Brain pericyte (primary cell): ENCODE measurements at places on chromosomes 12 and 14.

DNA sequence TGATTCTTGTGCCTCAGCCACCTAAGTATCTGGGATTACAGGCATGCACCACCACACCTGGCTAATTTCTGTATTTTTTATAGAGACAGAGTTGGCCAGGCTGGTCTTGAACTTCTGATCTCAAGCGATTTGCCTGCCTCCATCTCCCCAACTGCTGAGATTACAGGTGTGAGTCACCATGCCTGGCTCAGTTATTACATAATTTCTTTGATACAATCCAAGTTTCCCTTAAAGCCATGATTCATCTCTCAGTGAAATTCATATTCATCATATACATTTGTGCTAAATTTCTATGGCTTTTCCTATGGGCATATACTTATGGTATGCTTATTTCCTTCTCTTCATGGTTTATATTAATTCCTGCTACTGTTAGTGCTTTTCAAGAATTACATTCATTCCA is 29.1 kb upstream of the PZP start:
- DNase-seq = no peak

DNA sequence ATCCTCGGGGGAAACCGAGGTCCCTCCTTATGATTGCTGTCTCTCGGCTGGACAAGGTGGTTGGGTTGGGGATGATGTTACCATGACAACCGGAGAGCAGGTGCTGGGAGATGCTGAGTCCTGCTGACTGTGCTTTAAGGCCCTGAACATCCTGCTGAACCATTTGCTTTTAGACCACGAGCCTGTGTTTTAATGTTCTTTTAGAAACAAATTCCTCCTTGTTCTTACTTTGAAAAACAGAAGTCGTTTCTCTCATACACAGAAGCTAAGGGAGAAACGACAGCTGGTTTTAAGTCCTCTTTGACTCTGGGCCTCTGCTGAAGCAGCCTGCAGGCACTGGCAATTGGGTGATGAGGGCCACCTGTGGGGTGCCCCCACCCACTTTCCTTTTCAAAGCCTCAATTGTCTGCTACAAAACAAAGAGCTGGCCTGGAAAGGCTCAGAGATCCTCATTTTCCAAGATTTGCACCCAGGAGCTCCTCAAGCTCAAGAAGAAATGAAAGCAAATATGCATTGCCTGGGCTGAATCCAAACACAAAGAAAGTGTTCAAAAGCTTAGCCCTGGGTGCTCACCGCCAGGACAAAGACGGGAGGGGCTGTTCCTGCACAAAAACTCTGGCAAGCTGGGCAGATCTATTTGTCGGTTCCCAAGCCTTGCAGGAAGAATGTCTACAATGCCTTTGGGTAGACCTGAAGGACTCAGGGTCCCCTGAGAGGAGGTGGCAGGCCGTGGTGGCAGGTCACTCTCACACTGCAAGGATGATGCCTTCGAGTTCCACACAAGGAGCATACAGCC is 90.0 kb upstream of the CLMN start:
- DNase-seq = no peak

- DNase-seq = no peak
Observed at GRCh38 chr12:6302621-6303020, 7.9 kb upstream of the PLEKHG6 start.

- DNase-seq = no peak
Observed at GRCh38 chr12:95266254-95266653, 48.6 kb downstream of the VEZT start.

GRCh38 chr14:54108481-54109471 is 152.2 kb upstream of the BMP4 start:
- DNase-seq = peak; percentile 5

- no peak for DNase-seq
Observed at GRCh38 chr14:99538733-99539132, 57.5 kb downstream of the CCNK start.

DNA sequence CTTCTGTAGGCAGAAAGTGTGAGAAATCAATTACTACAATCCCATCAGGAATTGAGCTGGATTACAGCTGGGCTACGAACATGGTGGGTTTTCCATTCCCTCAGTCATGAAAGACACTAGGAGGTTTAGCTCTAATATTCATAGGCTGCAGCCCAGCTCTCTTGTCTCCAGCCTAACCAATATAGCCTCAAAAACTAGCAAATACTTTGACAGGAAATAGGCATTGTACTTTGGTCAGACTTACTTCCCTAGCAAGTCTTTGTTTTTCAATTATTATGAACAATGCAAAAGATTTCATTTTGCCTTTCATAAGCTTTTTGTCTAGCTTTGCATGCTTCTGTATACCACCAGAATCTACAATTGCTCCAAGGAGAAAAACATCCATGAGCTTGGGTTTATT is 296.2 kb downstream of the GPHN start:
- DNase-seq = no peak

DNA sequence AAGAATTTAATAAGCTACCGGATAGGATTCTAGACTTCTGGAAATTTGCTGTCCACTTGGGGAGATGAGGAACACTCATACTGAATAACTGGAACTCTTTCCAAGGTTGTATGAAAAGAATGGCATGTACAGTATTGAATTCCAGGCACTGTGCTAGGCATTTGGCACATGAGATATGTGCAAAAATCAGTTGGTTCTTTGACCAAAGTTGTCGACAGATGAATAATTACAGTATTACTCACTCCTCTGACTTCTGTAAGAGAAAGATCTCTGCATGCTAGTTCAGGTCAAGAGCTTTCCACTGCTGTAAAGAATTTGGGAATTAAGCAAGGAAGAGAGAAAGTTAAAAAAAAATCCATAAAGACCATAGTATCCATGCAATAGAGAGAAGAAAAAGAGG is 764.7 kb downstream of the BCL11B start:
- DNase-seq = no peak

- no peak for DNase-seq
Observed at GRCh38 chr12:70449074-70449752, 83.1 kb downstream of the KCNMB4 start.

DNA sequence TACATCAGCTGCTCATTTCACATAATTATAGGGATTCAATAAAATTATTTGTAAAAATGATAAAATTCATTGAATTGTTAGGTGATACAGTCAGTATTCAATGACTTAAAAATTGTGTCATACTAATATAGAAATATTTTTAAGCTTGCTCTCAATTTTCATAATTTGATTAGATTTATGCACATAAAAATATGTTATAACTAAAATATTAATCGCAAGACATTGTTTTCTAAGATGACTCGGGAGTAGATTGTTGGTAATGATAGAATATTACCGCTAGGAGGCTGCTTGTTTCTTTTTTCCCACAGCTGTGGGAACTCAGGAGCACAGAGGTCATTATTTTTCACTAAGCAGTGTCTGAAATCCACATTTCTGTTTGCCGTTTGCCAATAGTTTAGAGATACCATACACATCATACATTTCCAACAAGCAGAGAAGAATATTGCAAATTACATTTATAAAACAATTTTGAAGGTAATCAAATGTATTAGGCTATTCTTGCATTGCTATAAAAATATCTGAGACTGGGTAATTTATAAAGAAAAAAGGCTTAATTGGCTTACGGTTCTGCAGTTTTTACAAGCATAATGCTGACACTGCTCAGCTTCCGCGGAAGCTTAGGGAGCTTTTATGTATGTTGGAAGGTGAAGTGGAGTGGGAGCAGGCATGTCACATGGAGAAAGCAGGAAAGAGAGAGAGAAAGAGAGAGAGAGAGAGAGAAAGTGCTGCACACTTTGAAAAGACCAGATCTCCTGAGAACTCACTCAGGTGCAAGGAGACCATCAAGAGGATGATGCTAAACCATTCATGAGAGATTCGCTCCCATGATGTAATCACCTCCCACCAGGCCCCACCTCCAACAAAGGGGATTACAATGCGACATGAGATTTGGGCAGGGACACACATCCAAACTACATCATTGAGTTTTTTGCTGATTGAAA is 9.2 kb downstream of the CD69 start:
- no peak for DNase-seq

DNA sequence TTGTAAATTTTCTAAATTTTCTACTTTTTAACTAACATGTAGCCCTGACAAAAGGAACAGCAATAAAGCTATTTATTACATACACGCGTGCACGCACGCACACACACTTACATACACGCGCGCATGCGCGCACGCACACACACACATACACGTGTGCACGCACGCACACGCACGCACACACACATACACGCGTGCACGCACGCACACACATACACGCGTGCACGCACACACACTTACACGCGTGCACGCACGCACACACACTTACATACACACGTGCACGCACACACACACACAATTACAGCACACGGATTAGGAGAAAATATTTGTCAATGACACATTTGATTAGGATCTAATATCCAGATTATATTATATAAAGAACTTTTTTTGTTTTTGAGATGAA is 27.9 kb downstream of the DHX37 start:
- no peak for DNase-seq

DNA sequence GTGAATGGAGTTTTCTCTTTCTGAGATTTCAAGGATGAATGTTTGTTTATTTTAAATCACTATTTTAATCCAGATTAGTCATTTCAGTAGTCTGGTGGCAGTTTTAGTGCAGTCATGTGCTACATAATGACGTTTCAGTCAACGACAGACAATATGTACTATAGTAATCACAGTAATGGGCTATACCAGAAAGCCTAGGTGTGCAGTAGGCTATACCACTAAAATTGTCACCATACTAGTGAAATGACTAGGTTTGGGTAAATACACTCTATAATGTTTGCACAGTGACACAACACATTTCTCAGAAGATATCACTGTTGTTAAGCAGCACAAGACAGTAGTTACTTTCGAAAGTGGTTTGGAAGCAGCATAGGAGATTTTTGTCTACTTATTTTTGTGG is 203.1 kb downstream of the ETNK1 start:
- no peak for DNase-seq

- DNase-seq = no peak
Observed at GRCh38 chr14:33758547-33758946, 192.3 kb downstream of the EGLN3 start.

DNA sequence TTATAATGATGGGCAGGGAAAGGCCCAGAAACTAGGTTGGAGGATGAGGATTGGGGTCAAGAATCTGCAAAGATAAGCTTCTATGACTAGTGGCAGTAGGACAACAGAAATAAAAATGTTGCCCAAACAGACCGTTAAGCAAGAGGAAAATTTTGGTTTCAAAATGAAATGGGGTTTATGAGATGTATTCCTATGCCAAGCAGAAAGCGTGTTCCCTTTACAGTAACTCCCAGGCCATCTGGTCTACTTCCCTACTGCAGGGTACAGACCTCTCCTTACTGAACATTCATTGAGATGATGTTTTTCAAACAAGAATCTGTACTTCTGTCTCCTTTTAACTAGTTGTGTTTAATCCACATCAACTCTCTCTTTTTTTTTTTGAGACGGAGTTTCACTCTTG is 20.4 kb upstream of the TMEM229B start:
- no peak for DNase-seq

GRCh38 chr14:24943024-24943423 is 106.9 kb downstream of the STXBP6 start:
- no peak for DNase-seq

- DNase-seq = no peak
Observed at GRCh38 chr14:81971911-81972310, 438.3 kb upstream of the SEL1L start.

- DNase-seq = no peak
Observed at GRCh38 chr12:9961106-9961505, 10.1 kb upstream of the CLEC12A start.

DNA sequence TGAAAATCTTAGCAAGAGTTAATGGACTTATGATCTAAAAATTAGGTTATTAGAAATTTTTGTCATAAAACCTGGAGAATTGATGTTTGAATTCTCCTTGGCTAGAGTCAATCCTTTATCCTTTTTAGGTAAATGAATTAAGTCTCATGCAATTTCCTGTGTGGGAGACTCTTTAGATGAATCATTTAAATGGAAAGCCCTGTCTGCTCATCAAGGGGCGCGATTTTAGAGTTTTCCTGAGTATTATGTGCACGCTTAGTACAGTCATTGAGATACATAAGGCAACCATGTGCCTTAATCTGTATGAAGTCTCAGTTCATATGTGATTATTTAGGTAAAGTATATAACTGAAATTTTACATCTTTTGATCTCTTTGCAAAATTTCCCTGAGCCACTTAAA is 974.7 kb downstream of the NRXN3 start:
- no peak for DNase-seq

GRCh38 chr12:204261-204678 is 9.7 kb downstream of the SLC6A12 start:
- DNase-seq = no peak

- no peak for DNase-seq
Observed at GRCh38 chr14:32913725-32914124, 25.0 kb upstream of the NPAS3 start.

DNA sequence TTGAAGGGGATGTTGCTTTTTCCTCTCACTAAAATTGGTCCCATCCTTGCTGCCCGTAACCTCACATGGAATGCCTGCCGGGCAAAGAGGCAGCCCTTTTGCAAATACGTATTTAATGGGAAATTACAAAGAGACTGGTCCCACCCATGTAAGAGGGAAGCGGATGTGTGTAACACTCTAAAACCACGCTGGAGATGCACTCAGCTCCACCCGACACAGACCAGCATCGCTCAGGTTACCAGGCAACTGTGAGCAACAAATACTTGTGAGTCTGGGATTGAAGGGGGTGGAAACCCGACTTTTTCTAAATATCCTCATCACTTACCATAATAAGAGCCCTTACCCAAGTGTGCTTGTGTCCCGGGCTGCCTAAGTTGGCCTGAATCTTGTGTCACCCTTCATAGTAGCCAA is 47.7 kb downstream of the ELK3 start:
- no peak for DNase-seq

DNA sequence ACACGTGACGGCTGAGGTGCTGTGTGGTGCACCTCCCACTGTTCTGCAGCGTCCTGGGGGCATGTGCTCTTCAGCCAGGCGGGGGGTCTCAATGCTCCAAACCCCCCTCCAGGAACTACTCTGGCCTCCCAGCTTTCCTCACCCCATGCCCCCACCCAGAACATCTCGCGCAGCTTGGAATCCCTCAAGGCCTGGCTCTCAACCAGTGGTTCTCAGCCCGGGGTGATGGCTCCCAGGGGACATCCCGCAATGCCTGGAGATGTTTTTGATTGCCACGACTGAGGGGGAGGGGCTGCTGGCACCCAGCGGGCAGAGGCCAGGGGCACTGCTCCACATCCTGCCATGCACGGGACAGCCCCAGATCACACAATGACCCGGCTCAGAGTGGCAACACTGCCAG is 78.9 kb upstream of the DICER1 start:
- no peak for DNase-seq

- no peak for DNase-seq
Observed at GRCh38 chr14:93980456-93981201, 4.3 kb upstream of the ASB2 start.
